Neuronal stem cell (in vitro differentiated cells): ENCODE measurements at places on chromosomes 1 and 21.

GRCh38 chr1:205766038-205766437 is 9.2 kb downstream of the RAB29 start:
- DNase-seq = no peak

- no peak for DNase-seq
These were observed 84.9 kb upstream of the CXADR start for GRCh38 chr21:17427831-17428483.

DNA sequence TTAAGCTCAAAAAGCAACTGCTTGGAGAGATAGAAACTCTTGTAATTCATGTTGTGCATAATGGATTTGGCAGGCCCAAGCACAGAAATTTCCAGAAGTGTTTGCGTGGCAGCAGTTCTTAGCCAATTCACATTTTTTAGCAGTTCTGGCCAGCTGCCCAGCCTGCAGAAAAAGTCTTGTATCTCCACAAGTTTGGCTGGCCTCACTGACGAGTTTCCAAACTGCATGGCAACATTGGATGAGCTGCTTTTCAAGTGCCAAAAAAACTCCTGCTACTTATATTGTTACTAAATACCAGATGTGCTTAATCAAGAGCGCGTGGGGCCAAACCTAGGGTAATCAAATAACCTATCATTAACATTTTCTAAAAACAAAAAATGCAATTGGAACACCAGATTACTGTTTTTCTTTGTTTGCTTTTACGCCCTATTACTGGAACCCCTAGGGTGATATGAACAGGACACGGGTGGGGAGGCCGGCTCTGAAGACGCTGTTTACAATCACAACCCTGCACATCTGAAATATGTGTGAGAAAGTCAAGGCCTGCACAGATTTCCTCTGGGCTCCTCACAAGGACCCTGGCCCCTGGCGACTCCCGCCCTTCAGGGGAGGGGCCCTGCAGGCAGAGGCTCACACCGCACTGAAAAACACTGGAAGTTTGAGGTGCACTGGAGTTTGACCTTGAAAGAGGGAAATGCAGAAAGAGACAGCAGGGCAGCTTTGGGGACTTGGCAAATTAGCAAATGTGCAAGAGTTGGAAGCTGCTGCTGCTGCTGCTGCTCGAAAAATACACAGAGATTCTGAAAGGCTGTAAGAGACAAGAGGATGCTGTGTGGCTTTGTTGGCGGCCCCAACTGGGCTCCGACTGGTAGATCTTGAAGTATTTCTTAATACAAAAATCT is 55.2 kb upstream of the TARBP1 start:
- DNase-seq = no peak

GRCh38 chr1:203467550-203467921 is 8.1 kb upstream of the PRELP start:
- DNase-seq = no peak

DNA sequence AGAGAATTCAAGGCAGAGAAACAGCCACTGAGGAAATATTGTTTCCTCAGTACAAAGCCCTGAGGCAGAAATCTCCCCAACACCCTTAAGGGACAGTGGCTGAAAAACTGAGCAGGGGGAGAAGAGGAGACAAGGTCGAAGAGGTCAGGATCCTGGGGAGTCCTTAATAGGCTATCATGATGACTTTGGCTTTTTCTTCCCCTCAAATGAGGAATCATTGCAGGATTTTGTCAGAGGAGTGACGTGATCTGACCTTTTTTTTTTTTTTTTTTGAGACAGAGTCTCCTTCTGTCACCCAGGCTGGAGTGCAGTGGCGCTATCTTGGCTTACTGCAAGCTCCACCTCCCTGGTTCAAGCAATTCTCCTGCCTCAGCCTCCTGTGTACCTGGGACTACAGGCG is 10.2 kb downstream of the MAP7D1 start:
- DNase-seq = no peak

DNA sequence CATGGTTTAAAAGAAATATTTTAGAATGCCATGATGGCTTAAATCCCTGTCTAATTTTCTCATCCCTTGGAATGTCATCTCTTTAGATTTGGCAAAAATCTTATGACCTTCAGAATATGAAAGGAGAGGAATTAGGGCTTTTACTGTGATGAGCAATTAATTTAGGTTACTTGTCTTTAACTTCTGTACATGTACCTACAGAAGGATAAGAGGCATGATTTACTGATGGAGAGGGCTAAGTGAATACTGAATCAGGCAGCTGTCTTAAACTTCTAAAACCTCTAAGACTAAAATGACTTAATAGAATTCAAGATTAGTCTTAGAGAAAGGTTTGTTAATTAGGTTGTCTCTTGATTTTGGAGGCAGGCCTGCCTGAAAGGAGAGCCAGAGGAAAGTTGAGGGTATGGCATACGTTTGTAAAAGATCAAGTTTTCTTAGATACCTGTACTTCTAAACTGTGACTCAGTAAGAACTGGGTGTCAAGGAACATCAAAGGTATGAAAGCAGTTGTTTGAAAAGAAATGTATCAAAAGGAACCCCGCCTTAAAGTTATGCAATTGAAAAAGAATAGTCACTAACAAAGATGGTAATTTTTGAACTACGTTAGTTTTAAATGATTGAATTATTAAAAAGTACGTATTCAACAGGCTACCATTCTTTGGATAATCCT is 12.5 kb downstream of the MACO1 start:
- DNase-seq = no peak

DNA sequence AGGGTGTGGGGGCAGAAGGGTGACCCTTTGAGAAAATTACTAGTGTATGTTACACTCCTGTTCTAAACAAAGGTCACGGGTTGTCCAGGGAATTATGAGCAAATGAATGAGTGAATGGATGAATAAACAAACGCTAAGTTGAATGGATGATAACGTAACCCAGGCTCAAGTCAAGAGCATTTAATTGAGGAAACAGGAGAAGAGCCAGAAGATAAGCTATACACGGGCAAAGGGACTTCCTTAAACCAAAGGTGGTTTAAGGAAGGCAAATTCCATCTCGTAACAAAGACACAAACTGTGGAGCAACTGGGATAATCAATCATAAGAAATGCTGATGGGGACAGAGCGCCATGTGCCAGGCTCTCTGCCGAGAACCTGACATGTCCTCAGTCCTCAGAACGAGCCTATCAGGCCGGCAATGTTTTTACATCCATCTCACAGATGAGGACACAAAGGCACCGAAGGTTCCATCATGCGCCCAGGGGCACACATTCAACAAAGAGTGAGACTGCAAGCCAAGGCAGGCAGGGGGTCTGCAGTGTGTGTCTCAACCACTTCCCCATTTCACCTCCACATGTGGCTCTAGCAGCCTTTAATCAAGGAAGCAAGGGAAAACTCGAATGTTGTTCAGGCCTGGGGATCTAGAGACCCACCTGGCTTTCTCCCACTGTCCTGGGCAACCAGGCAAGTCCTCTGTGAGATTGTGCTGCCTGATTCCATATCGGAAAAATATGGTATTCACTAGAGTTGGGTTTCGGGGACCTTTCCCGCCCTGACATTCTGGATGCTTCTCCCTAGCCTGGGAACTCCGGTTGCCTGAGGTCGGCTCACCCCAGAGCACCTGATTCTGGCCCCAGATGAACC is 126.8 kb upstream of the EDN2 start:
- no peak for DNase-seq
